ENCODE measurements at places on chromosomes 7 and 10.

DNA sequence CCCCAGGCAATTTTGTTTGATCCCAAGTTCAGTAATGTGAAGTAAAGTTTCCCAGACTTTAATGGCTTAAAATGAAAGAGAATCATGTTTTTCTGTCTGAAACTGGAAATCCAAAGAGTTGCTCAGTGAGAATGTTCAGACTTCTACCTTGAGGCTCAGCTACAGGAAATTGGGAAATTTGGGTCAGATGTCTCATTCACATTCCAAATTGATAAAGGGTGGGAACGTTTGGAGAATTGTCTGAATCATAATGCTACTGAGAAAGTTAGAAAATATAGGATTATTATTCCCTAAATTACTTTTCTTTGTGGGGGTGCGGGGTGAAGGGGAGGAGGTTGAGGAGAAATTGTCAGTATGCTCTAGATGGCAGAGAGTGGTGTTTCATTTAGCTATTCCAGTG is 773.9 kb downstream of the LRMDA start:
- DNase-seq: no peak

GRCh38 chr7:28714459-28715120 is 243.5 kb downstream of the TRIL start:
- DNase-seq: no peak

GRCh38 chr7:80873140-80873539 is 45.7 kb downstream of the SEMA3C start:
- DNase-seq: no peak

DNA sequence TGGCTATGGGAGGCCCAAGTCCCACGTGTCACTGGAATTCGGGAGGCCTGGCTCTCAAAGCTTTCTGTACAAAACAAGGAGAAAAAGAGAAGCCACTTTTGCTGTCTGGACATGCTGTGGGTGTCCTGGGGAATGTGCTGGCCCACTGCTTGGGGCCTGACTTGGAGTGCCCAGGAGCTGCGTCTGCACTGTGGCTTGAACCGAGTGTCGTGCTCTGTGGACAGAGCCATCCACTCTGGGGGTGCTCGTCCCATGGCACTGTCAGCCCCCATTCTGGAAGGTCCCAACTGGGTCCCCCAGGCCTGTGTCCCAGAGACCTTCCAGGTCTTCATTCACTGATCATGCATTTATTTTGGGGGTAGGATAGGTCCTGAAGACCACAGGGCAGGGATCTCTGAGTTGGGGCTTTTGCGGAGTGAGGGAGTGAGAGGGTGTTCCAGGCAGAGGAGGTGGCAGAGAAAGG is 138.0 kb downstream of the LHPP start:
- DNase-seq: no peak

- DNase-seq: peak; percentile 48
Measured at GRCh38 chr10:71076473-71077142, 135.8 kb upstream of the UNC5B start.

DNA sequence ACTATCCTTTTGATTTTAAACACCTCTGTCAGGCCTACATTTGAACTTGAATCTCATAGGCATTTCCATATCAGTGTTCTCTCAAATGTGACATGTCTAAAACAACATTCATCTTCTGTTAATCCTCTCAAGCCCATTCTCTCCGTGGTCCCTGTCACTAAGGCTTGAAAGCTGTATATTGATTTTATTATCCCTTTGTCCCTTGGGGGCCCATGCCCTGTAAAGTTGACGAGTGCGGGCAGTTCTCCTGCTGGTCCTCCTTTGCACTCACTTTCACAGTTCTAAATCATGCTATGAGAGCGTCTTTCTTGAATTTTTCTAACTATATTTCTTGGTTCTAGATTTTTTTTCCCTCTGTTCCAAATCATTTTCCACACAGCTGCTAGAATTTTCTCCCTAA is 27.3 kb downstream of the GALNT11 start:
- DNase-seq: no peak

DNA sequence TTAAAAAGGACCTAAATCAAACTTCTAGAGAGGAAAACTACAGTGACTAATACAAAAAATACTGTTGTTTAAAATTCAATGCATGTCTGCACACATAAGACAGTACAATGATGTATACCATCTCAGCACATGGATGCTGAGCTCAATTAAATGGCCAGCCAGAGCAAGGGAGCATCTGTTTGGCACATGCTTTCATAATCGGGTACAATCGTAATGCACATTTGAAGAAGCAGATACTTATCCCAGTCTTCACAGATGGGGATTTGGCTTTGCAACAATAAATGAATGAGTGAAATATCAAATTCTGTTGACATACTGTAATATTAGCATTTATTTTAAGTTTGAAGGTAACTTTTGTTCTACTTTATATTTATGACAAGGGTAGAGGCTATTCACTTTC is 187.8 kb downstream of the CRPPA start:
- no peak for DNase-seq

DNA sequence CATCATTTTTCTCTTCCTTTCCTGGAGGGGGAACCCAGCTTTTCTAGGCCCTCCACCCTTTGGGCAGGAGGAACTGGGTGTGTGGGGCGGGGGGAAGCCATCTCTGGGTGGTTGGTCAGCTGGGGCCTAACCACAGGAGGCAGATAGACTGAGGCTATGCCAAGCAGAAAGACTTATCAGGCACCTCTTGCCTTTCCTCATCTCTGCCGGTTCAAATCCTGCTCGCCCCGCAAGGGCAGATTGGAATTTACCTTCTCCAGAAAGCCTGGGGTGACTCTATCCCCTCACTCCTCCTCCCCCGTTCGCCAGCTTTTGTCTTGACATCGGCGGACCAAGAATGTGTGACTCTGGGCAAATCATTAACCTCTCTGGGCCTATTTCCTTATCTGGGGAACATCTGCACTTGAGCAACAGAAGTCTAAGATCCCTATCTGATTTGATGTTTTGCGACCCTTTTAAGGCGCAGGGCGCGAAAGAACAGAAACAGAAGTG is 584 bp upstream of the GARS1 start:
- no peak for DNase-seq

GRCh38 chr10:100760726-100761125 is 15.3 kb downstream of the PAX2 start:
- no peak for DNase-seq

- DNase-seq: no peak
Measured at GRCh38 chr7:50308203-50308531, 3.7 kb downstream of the IKZF1 start.

GRCh38 chr7:132560105-132560504 is 16.2 kb downstream of the PLXNA4 start:
- no peak for DNase-seq

- DNase-seq: no peak
Measured at GRCh38 chr7:20299647-20300312, 30.9 kb upstream of the ITGB8 start.

GRCh38 chr10:43083764-43084163 is 6.9 kb downstream of the RET start:
- DNase-seq: no peak

- DNase-seq: no peak
Measured at GRCh38 chr7:77338260-77338659, 77.9 kb downstream of the GSAP start.

DNA sequence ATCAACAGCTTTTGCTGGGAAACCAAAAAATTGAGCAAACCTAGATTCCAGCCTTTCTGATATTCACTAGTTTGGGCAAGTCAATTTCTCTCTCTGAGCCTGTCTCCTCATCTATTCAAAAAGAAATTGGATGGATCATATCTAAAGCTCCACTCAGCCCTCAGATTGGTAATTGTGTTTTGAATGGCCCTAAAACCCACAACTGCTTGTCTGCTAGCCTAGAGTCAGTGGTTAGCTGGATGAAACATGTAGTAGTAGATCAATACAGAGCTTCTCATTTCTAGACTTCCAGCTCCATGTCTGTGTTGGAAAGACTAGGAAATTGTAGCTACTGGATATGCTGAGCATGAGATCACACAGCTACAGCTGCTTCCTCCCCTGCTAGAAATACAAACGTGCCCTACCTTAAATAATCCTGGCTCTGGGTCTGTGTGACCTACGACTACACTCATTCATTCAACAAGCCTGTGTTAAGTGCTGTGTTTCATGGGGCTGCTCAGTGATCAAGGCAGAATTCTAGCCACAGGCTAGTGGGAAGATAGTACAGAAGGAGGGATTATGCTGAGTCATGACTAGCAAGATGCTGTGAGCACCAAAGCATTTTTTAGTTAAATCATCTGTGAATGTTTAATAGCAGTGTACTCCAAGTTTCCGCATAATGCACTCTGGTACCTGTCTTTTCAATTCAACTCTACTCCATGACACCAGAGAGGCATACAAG is 15.7 kb downstream of the DNTT start:
- no peak for DNase-seq

- no peak for DNase-seq
Measured at GRCh38 chr7:146736446-146737190, 620.0 kb downstream of the CNTNAP2 start.

DNA sequence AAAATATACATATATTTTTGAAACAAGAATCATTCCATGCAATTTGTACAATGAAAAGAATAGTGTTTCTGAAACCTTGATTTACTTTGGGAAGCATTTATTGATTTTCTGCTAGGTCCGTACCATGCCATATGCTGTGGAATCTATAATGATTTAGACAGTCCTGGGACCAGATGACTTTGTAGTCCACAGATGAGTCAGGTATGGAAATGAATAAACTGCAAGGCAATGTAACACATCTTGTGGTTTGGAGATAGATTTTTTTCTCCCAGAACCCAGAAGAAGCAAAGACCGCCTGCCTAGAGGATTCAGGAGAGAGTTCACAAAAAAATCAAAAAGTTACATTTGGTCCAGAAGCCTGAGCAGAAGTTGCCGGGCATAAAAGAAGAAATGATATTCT is 190.4 kb downstream of the GPR37 start:
- no peak for DNase-seq

GRCh38 chr7:99748846-99749579 is 14.0 kb upstream of the CYP3A7 start:
- no peak for DNase-seq

- no peak for DNase-seq
Measured at GRCh38 chr7:52447581-52448180, 587.8 kb upstream of the POM121L12 start.

DNA sequence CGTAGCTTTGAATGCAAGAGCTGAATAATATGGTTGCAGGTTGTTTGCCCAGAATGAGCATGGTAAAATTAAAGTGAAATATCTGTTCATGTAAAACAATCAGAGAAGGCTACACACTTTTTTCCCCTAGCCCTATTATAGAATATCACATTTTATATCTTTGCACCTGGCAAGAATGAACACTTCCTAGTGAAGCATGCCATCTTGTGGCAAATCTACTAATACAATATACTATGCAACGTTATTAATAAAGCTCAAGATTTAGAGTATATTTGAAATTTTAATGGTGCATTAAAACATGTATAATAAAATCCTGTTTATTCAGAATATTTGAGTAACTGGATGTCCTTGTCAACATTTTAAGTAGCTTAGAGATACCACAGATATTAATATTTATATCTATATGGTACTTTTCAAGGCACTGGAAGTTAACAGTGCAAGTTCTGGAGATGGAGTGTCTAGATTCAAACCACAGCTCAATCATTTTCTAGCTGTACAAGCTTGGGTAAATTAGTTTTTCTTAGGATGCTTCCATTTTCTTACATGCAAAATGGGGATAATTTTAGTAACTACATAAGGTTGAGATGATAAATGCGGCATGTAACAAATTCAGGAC is 643.1 kb upstream of the SEMA3D start:
- no peak for DNase-seq

DNA sequence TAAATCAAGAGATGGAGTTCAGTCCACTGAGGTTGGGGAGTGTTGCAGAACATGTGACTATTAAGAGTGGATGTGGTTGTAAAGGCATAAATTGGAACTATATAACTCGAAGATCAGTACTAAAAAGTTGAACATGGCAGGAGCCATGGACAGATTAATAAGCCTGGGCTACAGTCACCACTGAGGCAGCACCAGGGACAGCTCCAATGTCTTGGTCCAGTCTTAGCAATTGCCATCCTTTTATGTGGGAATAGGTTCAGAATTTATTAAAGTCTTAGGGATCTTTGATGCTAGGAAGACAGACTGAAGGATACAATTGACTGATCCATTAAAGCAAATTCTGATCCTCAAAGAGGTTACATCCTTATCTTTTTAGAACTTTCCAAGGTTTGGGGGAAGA is 156.6 kb downstream of the ADRA2A start:
- DNase-seq: no peak

Data from ecto neural progenitor cell (in vitro differentiated cells).